ENCODE measurements at places on chromosomes 1 and 21.
A peak's percentile ranks its signal among the peaks of the same experiment; 100 is the strongest.

- DNase-seq, result no peak
Observed at GRCh38 chr1:208289716-208290115, 45.5 kb upstream of the PLXNA2 start.

DNA sequence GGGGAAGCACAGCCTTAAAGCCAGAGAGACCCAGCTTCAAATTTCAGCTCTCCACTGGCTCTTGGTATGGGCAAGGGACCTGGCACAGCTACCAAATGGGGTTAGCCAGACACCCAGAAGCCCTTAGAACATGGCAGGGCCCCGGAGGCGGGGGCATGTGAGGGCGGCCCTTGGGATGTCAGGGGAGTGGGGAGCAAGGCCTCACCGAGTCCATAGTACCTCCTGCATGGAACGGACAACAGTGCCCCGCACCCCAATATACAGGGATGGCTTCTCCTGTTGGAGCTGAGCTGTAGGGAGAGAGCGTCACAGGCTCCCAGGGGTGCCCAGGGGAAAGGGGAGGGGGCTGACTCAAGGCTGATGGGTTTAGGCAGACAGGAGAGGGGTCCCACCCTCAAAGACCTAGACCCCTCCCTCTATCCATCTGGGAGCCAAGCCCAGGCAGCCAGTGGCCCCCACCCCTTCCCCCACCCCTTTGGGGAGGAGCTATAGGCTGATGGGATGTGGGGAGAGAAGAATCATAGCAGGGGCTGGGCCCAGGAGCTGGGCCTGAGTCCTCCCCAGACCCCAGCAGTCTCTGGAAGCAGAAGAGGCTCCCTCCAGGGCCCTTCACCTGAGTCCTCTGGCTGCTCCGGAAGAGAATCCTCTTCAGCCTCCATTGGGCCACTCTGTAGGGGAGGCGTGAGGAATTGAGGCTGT lies 16.5 kb downstream of the SPOCD1 start:
- DNase-seq, result peak; percentile 35

DNA sequence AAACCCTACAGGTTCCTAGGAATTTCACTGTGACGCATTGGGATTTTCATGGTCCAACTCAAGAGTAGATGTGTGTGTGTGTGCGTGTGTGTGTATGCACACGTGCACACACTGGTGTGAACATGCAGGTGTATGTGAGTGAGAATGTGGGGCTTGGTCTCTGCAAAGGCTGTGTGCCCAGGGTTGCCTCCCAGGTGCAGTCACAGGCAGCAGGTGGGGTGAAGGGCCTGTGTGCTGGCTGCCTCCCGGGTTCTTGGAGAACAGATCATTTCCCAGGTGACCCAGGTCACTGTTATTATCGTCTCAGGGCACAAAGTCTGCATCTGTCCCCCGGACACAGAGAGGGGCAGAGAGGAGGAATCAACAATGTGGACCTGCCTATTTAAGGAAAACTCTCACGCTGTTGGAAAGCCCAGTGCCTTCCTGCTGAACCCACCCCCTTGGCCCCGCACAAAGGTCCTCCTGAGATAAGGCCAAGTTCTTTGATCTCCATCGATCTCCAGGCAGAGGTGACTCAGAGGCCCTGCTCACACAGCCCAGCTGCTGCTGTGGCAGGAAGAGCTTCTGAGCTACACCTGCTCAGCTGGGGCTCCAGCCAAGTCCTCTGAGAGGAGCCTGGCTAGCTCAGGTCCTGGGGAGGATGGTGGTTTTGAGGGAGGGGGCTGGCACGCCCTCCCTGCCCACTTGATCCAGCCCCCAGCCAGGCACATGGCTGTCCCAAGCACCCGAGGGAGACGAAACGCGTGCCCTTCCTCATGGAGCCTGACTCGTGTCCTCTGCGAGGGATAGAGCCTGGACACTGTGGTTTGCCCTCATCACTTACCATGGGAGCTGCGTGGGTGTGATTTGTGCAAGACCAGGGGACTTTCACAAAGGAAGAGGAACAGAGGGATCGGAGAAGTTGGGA lies 134.0 kb upstream of the ARHGEF16 start:
- DNase-seq, result no peak

DNA sequence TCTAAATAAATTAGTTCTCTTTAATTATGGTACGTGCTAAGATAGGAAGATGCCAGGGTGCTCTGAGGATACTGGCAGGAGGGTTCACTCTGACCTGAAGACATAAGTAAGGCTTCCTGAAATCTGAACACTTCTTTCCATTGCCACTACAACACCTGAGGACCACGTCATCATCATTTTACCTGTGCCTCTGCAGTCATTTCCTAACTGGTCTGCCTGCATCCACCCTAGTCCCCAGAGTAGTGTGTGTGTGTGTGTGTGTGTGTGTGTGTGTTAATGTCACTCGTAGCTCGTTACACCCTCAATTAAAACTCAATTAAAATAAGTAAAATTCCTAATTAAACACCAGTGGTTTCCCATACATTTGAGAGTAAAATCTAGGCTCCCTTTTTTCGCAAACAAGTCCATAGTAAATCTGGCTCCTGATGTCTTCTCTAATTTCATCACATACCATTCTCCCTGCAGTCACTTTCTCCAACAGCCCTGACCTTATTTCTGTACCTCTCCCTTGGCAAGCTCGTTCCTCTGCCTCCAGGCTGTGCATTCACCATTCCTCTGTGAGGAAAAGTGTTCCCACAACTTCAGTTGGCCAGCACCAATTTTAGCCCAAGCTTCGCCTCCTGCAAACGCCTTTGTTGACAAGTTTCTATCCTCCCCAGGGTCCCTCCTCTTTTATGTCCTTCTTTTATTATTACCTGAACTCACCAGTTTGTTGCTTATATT lies 8.7 kb downstream of the IL12RB2 start:
- DNase-seq, result no peak

- no peak for DNase-seq
Observed at GRCh38 chr1:64685217-64685616, 59.7 kb upstream of the RAVER2 start.

DNA sequence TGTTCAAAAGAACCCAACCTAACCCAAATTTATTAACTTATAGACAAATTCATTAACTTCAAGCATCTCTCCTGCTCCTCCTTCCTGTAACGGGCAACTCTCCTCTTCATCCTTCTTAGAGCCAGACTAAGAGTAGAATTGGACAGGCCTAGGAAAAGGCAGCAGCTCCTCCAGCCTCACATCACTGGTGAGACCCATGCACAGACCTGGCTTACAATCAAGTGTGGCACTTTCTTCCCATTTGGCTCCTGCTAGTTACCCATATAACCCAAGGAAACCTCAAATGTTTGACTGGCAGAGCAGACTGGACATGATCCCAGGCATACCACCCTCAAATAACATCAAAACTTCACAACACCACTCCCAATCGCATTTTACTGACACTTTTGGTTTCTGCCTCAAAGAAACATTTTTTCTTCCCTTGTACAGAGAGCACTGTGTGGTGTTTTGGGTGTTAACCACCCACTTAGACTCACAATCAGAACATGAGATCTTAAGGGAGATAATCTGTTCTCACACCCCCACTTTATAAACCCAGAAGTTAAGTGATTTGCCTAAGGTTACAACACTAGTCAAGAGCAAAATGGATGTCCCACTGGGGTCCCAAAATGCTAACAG lies 101.4 kb downstream of the SIPA1L2 start:
- no peak for DNase-seq

DNA sequence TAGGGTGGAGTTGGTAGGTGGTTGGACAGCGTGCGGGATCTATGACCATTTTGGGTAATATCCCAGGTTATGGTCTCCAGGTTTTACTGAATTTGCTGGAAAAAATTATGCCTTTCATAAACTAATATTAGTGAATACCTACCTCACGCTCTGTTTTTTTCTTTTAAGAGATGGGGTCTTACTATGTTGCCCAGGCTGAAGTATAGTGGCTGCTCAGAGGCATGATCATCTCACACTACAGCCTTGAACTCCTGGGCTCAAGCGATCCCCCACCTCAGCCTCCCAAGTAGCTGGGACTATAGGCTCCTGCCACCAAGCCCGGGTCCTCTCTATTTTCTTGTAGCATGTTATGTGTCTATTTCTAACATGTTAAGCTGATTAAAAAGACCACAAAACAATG lies 100.2 kb downstream of the RHOU start:
- no peak for DNase-seq

- no peak for DNase-seq
Observed at GRCh38 chr1:225250432-225250831, 177.4 kb downstream of the LBR start.

DNA sequence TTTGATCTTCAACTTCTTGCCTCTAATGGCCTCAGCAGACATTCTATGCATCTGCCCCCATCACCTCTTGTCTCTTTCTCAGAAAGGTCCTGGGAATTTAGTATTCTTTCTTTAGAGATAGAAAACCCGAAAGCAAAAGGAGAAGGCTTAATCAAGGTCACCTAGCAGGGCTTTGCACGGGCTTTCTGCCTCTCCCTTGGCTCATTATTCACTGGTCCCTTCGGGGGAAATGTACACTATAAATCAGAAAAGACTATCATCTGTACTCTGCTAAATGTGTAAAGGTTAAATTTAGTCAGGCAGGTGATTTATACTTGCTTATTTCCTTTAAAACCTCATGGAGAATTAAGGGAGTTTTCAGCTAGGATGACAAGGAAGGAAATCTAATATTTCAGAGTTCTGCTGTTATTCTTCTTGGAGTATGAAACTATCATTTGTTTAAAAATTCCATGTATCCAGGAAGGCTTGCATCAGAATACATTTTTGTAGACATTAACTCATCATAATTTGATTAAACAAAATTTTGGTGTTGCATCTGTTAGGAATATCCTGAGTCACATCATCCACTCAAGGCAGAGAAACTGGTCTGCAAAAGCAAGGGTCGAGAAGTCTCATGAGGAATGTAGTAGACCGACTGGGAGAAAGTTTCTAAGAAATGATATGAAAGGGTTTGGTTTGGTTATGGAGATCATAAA lies 124.6 kb downstream of the GABPA start:
- no peak for DNase-seq

- peak; percentile 67 for DNase-seq
Observed at GRCh38 chr1:209641832-209642172, 10.4 kb downstream of the LAMB3 start.

GRCh38 chr1:2441746-2442145 lies 29.4 kb upstream of the PEX10 start:
- DNase-seq, result no peak

DNA sequence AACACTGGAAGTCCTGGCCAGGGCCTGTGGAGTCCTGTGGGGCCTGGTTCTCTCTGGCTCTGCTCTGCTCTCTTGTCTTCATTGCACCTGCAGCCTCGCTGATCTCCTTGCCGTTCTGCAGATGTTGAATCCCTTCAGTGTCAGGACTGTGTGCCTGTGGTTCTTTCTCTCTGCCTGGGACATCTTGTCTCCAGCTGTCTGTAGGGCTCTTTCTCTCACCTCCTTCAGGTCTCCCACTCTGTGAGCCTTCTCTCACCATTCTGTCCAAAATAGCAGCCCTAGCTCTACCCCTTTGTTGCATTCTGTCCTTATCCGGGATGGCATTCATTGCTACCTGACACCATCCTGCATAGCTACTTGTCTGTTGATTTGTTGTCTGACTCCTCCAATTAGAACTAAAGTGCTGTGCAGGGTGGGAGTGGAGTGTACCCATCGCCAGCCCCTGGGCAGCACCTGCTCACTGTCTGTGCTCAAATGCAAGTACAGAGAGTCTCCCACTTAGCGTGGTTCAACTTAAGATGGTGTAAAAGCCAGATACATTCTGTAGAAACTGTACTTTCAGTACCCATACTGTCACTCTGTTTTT lies 8.9 kb downstream of the PGBD2 start:
- DNase-seq, result no peak
